ENCODE measurements at places on chromosomes 2 and 18.
A peak's percentile ranks its signal among the peaks of the same experiment; 100 is the strongest.

GRCh38 chr2:183404392-183404791, 280.1 kb downstream of the NUP35 start:
- no peak for DNase-seq

DNA sequence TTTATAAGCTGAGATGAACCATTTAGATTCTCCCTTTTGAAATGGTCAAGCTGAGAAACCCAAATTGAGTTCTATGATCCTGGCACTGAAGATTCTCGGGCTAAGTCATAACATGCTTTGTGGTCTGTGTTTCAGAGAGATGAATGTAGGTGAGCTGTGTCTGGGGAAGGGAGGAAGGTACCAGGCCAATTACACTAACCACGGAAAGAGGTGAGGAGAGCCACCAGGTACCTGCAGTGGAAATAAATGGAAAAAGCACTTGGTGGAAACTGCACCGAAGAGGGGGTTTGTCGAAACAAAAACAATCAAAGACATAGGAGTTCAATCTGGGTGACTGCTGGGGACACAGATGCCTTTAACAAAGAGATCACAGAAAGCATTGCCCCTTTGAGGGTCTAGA, 963 bp upstream of the MRPL44 start:
- DNase-seq: no peak

DNA sequence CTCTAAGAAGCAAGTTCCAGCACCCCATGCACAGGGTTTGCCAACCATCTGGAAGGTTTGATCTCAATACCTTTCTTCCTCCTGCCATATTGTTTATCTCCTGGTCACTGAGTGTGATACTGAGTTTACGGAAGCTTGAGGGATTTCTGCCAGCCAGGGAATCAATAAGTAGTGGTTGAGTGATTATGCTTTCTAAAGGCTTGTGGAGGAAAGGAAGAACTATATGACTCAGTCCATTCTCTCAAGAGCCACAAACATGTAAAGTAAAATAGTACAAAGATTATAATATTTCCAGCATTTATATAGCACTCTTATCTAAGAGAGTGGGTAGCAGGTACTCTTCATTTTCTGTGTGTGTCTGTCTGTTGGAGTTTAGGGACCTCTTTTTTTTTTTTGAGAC, 49.2 kb downstream of the SLC4A3 start:
- DNase-seq: no peak

DNA sequence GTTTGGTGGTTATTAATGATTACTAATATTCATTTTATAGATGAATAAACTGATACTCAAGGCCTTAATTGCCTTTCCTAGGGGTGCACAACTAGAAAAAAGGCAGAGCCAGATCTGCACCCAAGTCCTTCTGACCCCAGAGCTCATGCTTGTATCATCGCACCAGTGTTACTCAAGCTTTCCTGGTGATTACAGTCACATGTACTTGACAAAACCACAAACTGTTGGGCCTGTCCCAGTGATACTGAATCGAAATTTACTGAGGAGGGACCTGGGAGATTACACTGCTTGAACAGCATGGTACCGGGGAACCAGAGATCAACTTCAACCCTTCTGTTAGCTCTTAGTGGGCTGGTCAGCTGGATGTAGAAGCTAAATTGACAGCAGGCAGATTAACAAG, 33.7 kb downstream of the FASTKD2 start:
- peak; percentile 21 for DNase-seq

DNA sequence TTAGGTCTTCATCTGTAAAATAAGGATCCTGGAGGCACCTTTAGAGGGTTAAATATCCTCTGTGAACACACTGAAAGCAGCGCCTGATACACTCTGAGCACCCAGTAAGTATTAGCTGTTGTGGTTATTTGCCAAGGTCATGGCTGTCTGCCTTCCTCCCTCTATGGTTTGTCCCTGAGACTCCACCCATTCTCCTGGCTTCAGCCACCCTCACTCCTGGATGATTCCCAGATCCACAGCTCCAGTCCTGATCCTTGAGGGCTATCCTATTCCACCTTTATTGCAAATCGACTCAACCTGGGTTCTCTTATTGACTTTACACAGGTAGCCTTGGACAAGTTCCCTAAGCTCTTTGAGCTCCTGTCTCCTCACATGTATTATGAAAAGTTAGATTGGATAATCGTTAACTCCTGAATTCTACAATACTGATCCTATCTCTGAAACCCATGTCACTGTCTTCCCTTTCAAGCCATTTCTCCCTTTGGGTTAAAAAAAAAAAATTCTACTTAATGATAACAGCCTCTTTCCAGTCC, 162.3 kb downstream of the LAMA3 start:
- DNase-seq: no peak

DNA sequence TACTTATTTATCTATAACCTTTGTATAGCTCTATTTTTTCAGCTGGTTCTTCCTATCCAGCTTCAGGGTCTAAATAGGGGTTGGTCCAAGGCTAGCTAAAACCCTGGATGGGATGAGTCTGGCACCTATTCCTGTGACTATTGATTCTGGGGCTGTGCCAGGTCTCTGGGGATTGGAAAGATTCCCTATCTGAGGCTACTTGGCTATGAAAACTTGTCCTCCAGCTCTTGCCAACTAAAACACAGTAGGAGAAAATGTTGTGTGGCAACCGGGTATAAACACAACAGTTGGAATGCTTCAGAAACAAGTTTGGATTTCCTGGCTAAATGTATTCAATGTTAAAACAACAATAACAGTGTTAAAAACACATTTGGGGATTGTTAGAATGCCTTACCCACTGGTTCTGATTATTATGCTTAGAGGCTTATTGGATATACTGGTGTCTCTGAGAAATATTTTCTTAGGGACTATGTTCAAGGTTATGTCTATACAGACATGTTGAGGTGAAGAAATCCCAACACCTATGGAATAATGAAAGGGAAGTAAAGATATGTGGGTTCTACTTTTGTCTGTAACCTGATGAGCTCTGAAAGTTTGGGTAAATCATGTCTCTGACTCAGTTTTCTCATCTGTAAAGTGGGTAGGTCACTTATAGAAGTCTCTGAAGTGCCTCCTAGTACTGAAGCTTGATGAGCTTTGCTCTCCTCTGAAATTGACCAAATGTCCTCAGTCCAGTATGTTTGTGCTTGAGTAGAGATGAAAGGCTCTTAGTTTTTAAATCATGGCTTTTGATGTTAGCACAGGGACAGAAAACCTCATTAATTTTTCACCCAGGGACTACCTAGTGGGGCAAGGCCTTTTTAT, 460.7 kb downstream of the MTX2 start:
- no peak for DNase-seq

GRCh38 chr2:27489118-27489497, 435 bp downstream of the IFT172 start:
- DNase-seq: no peak
